Kidney capillary endothelial cell (primary cell): ENCODE measurements at places on chromosomes 7 and 10.

DNA sequence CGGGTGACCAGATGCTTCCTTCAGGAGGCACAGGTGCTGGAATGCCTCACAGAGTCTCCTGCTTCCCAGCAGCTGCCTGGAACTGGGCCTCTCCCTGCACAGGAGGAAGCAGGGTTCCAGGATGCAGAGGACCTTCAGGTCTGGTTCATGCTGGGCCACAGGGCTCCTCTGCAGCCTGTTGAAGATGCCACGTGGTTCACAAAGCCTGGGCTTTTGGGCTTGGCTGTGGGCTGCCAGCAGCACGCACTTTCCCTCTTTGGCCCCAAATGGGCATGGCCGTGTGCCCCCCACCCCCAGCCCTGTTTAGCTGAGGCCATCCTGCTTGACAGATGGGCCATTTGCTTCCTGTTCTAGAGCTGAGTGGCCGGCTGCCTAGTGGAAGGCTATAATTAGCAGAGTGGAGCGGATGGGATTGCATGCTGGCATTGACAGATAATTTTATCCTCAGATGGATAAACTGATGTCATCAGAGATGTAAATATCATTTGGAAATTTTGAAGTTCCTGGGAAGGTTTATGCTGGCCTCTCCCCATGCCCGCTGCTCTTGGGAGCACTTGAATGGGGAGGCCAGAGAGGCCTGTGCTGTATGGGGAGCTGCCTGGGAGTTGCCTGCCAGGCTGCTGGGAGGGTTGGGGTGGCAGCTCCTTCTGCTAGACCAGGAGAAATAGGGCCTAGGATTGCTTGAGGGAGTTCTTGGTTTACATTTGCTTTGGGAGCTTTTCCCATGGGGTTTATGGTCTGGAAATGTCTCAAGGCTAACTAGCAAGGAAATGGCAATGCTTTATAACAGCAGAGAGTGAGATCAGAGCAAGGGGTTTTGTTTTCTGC, 28.2 kb downstream of the TSPAN15 start:
- DNase-seq: peak; percentile 83

GRCh38 chr10:72295330-72295910, 21.7 kb downstream of the DDIT4 start:
- DNase-seq: no peak

DNA sequence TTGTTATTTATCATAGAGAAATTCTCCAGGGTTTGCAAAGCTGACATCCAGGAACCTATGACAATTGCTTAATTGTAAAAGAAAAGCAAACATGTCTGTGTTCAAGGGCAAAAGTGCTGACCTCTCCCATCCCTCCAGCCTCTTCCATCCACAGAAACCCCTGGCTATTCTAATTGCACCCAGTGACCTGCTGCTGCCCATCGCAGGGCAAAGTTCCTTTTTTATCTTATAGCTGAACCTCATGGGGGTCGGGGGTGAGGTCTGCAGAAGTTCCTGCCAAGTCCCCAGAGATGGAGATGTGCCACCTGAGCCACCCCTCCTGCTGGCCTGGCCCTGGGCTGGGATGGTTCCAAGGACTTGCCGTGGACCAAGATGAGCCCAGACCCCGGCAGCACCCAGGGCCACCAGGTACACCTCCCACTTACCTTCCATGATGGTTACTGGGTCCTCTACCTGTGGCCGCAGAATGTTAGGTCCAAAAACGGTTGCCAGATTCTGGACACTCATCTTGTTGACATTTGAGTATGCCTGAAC, 146.5 kb downstream of the MAPK8 start:
- DNase-seq: no peak

DNA sequence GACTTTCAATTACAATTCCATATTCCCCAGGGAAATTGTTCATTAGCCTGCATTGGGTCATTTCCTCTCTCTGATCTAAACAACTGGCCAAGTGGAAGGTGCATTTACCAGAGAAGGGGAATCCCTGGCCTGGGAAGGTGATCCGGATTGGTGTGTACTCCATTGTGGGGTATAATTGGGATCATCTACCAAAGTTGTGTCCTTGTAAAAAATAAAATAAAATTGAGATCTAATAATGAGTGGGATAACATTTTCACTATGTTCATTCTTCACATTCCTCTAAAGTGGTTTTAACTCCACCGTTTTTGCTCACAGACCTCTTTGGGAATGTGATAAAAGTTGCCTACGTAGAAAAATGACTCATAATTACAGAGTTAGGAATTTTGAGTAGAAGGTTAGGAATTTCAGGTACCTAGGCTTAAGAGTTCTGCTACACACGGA, 22.8 kb downstream of the ARL5B start:
- no peak for DNase-seq

GRCh38 chr7:37770838-37771237, 77.6 kb upstream of the NME8 start:
- no peak for DNase-seq

- no peak for DNase-seq
These were observed 573.6 kb downstream of the DNAJB6 start for GRCh38 chr7:157910446-157910845.

DNA sequence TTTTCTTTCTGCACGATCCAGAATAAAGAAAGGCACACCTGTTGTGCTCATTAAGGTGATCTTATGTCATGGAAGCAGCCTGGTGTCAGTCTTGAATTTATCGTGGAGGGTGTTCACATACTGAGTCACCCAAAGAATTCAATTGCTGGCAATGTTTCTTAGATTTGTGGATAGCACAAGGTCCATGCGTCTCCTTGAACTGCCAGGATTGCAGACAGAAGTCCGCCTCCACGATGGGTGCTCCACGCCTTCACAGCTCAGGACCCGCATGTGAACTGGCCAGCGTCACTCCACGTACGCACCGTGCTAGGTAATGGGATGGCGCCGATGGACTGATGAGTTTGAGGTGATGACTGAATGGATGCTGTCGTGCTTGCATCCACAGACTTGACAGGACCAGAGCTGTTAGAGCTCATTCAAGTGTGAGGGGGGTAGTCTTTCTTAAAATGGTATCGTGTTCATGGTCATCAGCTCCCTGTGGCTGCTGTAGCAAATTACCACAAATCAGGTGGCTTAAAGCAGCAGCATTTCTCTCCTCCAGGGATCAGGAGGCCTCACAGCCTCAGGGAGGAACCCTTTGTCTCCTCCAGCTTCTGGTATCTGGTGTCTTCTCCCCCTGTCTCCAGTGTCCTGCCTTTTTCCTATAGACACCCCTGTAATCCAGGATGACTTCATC, 65.4 kb upstream of the DNAJB6 start:
- DNase-seq: no peak

GRCh38 chr7:12771378-12771877, 84.0 kb downstream of the ARL4A start:
- DNase-seq: peak; percentile 10

DNA sequence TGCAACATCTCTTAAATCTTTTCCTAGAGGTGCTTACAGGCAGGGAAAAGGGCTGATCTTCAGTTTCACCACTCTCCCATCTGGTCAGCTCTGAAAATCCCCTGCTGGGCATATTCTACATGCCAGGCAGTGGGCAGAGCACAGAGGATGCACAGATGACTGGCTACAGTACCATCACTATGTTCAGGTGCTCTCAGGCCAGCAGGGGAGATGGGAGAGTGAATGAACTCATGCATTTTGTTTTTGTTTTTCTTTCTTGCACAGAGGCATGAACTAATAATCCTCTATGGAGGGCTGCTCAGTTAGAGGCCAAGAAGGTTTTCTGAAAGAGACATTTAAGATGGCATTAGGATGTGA, 19.3 kb downstream of the ELMO1 start:
- DNase-seq: no peak

DNA sequence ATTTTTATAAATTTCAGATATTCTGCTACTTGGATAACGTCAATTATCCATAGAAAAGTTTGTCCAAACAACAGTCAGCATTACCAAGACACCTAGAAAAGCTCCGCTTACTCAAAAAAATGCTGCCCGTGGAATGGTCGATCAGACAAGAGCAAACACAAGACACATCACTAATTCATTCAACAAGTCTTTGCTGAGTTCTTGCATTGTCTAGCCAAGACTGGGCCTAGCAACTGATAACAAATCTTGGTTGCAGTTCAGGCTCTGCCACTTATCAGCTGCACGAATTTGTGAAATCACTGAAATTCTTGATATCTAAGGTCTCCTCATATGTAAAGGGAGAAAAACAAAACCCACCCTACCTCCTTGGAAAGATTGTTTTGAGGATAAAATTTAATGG, 168.3 kb downstream of the AKR1D1 start:
- no peak for DNase-seq

DNA sequence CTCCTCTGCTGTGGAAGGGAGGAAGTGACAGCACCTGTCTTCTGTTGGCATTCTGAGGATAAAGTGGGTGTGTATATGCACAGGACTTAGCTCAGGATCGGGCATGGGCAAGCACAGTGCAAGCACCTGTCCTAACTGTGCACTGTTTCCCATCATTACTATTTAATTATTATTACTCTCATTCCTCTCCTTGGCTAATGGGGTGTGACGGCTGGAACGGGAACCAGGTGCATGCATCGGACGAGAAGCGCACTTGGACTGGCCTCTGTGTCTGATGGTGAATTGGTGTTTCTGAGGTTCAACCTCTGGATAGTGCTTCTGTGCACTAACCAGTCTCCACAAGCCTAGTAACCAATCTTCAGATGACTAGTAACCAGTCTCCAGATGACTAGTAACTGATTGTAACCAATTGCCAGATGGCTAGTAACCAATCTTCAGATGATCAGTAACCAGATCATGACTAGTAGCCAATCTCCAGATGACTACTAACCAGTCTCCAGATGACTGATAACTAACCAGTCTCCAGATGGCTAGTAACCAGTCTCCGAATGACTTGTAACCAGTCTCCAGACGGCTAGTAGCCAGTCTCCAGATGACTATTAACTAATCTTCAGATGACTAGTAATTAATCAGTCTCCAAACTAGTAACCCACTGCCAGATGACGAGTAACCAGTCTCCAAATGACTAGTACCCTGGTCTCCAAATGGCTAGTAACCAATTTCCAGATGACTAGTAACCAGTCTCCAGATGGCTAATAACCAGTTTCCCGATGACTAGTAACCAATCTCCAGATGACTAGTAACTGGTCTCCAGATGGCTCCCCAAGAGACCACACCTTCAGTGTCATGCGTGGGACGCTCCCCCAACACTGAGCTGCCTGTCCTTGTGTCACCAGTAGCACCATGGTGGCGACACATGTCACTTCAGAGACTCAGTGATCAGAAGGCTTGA, 85.8 kb downstream of the PAXIP1 start:
- no peak for DNase-seq

DNA sequence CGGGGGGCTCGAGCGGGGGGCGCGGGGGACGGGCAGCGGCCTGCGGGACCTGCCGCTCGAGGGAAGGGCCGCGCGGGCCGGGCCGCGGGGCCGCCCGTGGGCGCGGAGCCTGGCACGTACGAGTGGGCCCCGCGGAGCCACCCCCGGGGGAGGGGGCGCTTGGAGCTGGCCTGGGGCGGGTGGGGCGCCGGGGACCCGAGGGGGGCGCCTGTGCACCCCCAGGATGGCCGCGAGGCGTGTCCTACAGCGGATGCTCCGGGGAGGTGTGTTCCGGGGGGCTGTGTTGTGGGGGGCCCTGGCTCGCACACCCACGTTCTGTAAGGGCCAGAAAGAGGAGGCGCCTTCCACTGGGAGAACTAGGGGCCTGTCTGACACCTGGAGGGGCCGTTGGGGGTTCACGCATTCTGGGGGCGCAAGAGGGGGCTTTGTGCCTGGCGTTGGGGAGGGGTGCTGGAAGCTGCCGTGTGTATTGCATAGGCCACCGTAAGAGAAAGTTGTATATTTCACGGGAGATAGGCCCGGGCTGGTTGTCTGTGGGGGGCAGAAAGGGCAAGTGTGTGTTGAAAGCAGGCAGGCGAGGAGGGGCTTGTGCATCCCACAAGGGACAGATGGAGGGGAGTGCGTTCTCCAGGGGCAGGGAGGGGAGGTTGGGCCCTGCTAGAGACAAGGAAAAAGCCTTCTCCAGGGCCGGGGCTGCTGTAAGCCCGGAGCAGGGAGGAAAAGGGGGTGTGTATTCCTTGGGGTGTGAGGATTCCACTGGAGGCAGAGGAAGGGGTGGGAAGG, 663 bp downstream of the VPS37D start:
- DNase-seq: no peak

- DNase-seq: no peak
These were observed 32.9 kb upstream of the FAM3C start for GRCh38 chr7:121428855-121429489.

DNA sequence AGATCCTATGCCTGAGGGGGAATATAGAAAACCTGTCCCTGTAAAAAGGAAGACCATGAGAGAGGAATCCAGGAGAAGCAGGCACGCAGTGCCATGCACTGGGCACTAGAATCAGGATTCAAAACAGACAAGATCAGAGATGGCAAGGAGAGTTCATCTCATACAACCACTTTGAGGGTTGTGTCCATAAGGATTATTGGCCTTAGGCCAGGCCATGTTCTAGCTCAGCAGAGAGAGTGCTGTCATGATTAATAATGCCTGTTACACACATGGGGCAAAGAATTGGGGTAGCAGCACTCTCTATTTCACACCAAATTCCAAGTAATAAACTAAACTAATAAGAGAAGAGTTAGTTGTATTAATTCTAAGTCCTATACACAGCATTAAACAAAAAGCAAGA, 29.1 kb downstream of the EZH2 start:
- no peak for DNase-seq

- DNase-seq: no peak
These were observed 67.0 kb downstream of the SYPL1 start for GRCh38 chr7:106045139-106045538.

GRCh38 chr7:103065667-103066066, 8.9 kb downstream of the FBXL13 start:
- no peak for DNase-seq

DNA sequence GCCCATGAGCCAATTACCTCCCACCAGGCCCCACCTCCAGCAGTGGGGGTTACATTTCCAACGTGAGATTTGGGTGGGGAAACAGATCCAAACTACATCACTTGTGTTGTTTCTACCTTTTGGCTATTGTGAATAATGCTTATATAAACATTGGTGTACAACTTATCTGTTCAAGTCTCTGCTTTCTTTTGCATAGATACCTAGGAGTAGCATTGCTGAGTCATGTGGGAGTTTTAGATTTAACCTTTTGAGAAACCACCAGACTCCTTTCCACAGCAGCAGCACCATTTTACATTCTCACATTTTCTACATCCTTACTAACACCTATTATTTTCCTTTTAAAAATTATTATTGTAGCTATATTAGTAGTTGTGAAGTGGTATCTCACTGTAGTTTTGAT, 14.4 kb upstream of the FRA10AC1 start:
- no peak for DNase-seq

GRCh38 chr7:17489961-17490360, 191.5 kb downstream of the AHR start:
- no peak for DNase-seq

GRCh38 chr7:36192053-36192824, 39.2 kb downstream of the EEPD1 start:
- DNase-seq: no peak

DNA sequence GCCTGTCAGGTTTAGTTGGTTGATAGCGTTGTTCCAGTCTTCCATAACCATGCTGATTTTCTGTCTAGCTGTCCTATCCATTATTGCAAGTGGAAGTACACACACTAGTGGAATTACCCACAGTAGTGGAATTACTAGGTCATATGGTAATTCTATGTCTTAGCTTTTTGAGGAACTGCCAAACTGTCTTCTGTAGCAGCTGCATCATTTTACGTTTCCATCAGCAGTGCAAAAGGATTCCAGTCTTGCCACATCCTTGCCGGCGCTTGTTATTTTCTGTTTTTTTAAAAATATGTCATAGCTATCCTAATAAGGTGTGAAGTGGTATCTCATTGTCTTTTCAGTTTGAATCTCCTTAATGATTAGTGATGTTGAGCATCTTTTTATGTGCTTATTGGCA, 17.2 kb upstream of the RHBDD2 start:
- DNase-seq: no peak
